ENCODE measurements at places on chromosomes 7 and 10. TPM values are rescaled to one million over a fixed set of nuclear protein-coding genes. Genes with fewer than 3 reads are reported as not detected.

NMT2 gene
- total RNA-seq: 61.0 TPM

LAMB4 gene
- 0.36 TPM for total RNA-seq

DPCD gene
- 28.9 TPM for total RNA-seq

TNS3 gene
- 67.3 TPM for total RNA-seq

EMX2 gene
- 0.88 TPM for total RNA-seq

GAD2 gene
- not detected for total RNA-seq

OR2A42 gene
- not detected for total RNA-seq

HOXA3 gene
- 4.0 TPM for total RNA-seq

CHST15 gene
- total RNA-seq: 22.8 TPM

PDE6C gene
- not detected for total RNA-seq

CYP2E1 gene
- 1.8 TPM for total RNA-seq

PROSER2 gene
- total RNA-seq: 6.9 TPM

ERVW-1 gene
- not detected for total RNA-seq

PDLIM1 gene
- total RNA-seq: 25.0 TPM

TAS2R5 gene
- total RNA-seq: 1.8 TPM

CYP2C18 gene
- not detected for total RNA-seq

MCM10 gene
- total RNA-seq: 2.4 TPM

SFTPA1 gene
- total RNA-seq: not detected

COL28A1 gene
- 0.29 TPM for total RNA-seq

CCDC126 gene
- 12.3 TPM for total RNA-seq

ANXA8 gene
- 0.72 TPM for total RNA-seq

RAPGEF5 gene
- 1.1 TPM for total RNA-seq

AS3MT gene
- 6.2 TPM for total RNA-seq

HYAL4 gene
- total RNA-seq: not detected

SPDYE11 gene
- not detected for total RNA-seq

DKK1 gene
- 66.2 TPM for total RNA-seq

C10orf90 gene
- 0.72 TPM for total RNA-seq

PRXL2A gene
- total RNA-seq: 5.1 TPM

DLX5 gene
- 2.5 TPM for total RNA-seq
